Effector CD4-positive, alpha-beta T cell (primary cell): ENCODE measurements at places on chromosomes 3 and 15.

GRCh38 chr15:26660241-26660640, 112.6 kb downstream of the GABRB3 start:
- no peak for DNase-seq

DNA sequence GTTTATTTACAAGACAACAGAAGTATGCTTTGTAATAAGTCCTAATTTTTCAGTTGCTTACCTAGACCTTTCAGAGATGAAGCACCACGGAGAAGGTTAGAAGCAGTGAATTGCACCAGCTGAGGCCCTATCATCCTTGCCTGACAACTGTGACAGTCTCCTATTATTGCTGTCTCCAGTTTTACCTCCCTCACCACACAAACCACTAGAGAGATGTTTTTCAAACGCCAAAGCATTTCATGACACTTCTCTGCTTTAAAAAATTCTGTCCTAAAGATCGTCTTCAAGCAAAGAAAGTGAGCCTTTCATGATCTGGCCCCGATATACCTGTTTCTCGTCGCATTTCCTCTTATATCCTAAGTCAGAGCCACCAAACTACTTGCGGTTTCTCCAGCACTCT, 72.3 kb upstream of the TSPAN3 start:
- DNase-seq: no peak

GRCh38 chr3:148026009-148026588, 616.9 kb downstream of the ZIC1 start:
- no peak for DNase-seq

DNA sequence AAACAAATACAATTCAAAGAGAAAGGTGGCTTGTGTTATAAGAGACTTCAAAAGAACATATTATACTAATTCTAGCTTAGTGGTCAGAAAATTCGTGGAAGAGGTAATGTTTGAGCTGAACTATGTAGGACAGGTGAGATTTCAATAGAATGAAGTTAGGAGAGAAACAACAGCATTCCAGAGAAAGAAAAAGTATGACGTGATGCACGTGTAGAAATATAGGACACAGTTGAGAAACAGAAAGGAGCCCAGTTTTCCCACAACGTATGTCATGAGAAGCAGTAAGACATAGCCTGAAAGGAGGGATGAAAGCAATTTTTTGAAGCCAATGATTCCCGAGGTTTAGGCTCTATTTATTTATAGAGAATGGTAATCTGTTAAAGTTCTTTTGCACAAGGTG, 18.7 kb upstream of the P3H2 start:
- no peak for DNase-seq

DNA sequence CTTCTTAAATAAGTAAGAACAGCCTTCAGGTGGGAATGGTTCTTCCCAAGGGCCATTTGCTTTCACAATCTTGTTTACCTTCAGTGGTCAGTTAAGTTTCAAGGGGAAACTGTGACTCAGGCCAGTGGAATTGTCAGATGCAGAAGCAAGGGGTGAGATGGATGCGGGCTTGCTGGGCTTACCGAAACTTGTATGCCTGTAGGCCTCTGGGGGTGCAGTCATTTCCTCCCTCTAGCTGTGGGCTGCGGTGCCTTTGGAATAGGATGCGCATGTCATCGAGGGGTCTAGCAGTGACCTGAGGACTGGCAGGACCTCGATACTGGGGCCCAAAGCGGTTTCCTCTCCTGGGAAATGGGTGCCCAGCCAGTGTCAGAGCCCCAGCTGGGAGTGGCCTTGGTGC, 121.6 kb downstream of the EEFSEC start:
- no peak for DNase-seq

DNA sequence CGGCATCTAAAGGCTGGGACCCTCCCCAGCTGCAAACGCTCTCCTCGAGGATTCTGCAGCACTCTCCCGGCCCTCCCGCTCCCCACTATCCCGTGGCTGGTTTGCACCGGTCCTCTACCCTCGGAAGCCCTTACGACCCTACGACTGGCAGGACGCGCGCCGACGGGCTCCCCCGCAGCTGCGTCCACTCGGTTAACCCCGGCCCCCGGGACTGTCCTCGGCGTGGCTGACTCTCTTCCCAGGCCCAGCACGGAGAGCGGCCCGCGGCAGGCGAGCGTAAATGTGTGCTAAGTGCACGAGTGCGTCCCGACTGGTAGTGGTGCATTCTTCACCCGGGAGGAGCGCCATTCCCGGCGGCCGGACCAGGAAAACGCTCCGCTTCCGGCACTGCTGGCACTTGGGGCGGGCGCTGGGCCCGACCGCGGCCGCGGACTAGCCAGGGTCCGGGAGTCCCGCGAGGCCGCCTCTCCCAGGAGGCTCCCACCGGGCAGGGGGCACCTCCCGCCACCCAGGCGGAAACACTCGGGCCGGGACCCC, 508 bp downstream of the GORASP1 start:
- DNase-seq: peak; percentile 12

DNA sequence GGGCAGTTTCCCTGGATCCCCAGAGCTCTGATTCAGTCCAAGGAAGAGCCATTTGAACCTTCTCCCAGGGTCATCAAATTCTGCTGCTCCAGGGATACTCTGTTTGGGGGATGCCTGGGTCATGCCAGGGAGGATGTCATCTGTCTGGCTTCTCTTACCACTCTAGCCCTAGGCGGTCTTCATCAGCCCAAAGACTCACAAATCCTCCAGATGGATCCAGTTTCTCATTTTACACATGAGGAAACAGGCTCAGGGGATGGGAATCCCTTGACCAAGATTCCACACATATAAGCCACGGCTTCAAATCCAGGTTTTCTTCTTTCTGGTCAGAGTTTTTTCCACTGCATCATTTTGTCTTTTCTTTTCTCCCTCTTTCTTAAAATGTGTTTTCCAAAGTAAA, 36.7 kb downstream of the SLC28A1 start:
- no peak for DNase-seq

DNA sequence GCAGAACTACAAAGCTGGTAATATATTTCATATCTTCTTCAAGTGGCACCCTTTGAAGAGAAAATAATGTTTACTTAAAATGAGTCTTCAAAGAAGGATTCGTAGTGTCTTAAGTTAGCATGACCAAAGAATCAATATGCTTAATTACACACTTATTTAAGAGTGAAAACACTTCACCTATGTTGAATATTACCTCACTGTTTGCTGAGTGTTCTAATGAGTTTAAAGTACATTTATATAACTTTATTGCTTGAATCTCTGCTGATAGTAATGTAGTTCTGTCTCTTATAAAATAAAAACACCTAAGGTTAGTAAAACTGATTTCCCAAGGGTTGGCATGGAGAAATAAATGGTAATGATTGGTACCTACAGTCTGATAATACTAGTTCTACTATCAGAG, 143.3 kb upstream of the SLC2A2 start:
- DNase-seq: no peak

- no peak for DNase-seq
These were observed 32.0 kb downstream of the RAB11A start for GRCh38 chr15:65901336-65901735.

DNA sequence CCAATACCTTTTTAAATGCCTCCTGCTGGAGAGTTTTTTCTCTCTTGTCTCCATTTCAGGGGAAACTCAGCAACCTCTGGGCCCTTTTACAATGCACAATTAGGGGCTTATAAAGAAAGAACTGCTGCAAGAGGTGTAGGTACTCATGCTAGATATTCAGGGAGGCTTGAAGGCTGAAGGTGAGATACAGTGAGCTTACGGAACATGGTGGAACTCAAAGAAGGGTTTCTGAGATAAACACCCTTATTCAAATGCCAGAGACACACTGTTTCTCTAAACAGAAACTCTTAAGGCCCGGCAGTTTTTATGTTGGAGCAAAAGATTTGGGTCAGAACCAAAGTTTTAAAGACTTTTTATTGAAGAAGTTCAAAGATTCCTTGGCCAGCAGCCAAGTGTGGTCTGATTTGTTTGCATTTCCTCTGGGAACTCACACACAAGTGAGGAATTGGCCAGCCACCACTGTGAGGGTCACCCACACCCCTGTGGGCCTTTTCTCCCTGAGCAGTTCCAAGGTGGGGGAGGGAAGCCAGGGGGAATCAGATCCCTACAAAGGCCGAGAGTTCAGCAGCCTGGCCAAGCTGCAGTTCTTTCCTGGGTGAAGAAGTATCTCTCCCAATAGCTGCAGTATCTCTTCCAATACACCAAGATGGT, 47.8 kb downstream of the TNFAIP8L3 start:
- no peak for DNase-seq

- no peak for DNase-seq
These were observed 776.7 kb downstream of the PLOD2 start for GRCh38 chr3:145384307-145384706.

GRCh38 chr3:11539218-11539617, 104.5 kb downstream of the VGLL4 start:
- no peak for DNase-seq

DNA sequence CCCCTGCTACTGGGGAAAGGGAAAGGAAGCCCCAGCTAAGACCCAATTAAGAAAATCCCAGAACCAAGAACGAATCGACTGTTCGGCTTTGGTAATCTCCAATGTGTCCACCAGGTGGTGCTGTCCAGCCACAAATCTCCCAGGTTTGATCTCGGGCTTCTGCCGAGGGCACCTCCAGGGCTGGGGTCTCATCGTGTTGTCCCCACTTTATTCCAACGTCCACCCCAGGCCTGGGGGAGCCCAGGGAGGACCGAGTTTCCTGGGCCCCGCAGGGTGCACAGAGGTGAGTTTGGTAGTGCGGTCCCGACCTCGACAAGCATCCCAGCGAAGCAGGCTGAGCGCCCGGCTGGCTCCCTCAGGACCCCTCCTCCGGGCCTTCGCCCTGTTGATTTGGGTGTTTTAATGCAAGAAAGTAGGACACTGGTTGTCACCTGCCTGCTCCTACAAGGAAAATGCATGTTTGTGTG, 185.1 kb downstream of the GOLGA6L6 start:
- peak; percentile 77 for DNase-seq

DNA sequence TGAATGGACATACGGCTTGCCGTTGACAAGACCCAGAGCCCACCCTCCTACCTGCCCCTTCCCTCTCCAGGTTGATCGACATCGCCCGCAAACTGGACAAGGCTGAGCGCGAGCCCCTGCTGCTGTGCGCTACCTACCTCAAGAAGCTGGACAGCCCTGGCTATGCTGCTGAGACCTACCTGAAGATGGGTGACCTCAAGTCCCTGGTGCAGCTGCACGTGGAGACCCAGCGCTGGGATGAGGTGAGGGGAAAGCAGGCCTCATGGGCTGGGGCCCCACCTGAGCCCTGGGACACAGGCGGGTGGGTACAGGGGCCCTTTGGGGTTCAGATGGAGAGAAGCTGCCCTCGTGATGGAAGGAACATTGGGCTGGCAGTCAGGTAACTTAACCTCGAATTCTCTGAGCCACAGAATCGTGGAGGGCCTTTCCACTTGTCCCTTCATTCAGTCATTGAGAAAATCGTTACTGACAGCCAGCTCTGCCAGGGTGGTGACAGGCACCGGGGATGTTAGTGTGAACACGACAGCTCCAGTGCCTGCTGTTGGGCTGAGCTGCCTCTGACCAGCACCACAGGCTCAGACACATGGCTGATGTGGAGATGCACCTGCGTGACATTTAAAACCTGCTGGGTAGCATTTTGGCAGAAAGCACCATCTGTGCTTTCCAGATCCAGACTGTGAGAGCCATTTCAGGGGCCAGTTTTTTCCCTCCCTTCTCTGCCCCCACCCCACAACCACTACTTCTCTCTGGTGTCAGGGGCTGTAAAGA, 25.6 kb upstream of the RHO start:
- no peak for DNase-seq

- DNase-seq: peak; percentile 37
These were observed 734 bp downstream of the TBL1XR1 start for GRCh38 chr3:177196456-177197040.

GRCh38 chr15:92051716-92052115, 198.2 kb downstream of the SLCO3A1 start:
- no peak for DNase-seq

DNA sequence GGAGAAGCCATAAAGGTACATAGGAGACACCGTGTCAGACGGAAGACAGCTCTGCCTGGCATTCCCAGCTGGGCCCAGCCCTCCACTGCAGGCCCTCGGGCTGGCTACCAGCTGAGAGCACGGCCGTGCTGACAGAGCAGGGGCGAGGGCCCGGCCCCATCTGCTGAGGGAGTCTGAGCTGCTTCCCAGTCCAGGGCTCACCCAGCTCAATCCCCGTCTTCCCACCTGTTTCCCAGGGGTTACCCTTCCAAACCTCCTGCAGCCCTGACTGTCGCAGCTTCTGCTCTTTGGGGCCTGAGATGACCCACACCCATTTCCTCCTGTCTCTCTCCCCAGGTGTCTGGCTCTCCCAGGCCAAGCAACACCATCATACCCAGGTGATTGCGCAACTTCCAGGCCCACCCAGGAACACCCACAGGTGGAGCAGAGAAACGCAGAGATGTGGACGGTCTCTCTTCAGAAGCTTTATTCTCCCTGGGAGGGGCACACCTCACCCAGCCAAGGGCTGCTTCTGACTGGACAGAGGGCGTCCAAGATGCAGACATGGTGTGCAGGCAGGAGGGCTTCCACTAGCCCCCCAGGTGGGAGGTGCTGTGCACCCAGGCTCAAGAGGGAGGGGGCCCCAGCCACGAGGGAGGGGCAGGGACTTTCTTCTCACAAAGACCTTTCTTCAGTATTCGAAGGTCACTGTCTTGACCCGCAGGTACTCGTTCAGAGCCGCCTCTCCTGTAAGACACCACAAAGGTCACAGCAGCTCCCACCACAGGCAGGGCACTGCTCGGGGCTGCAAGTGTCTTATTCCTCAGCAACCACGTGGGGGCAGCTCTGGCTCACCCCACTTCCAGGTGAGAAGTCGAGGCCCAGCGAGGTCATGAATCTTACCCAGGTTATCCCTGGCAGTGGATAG, 19.4 kb upstream of the SLC41A3 start:
- DNase-seq: no peak

DNA sequence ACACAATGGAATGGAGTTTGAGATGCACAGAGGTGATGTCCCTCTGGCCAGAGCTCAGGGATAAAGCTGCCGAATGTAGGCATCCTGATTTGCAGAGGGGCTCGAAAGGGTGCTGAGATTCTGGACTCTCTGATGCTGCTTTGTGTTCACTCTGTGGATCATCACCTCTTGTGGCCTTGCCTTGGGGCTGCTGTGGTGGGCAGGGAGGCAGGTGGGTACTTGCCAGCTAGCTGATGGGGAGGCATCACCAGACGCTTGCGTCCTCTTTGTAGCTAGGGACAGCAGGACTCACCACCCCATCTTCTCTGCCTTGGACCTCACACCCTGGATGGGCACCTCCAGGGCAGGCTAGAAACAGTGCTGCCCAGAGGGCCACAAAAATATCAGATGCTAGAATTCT, 14.6 kb upstream of the RASGRF1 start:
- DNase-seq: no peak

DNA sequence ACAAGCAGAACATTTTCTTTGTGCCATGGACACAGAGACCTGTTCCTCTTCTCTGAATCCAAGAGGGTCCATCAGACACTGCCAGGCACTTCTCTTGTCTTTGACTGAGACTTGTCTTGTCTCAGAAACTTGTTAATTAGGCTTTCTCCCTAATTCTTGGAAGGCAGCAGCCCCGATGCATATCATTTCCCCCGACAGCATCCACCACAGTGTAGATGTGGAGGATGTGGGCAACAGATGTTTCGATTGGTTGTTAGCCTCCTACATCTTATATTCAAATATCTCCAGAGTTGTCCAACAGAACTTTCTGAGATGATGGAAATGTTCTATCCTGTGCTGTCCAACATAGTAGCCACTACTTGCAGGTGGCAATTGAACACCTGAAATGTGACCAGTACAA, 15.5 kb downstream of the GASK1A start:
- no peak for DNase-seq

GRCh38 chr15:92415639-92416297, 22.1 kb downstream of the ST8SIA2 start:
- no peak for DNase-seq
